OCI-M1 (cell line): ENCODE measurements at places on chromosomes 2 and 18.

GRCh38 chr18:49967171-49967570 lies 153.8 kb upstream of the ACAA2 start:
- no peak for DNase-seq

DNA sequence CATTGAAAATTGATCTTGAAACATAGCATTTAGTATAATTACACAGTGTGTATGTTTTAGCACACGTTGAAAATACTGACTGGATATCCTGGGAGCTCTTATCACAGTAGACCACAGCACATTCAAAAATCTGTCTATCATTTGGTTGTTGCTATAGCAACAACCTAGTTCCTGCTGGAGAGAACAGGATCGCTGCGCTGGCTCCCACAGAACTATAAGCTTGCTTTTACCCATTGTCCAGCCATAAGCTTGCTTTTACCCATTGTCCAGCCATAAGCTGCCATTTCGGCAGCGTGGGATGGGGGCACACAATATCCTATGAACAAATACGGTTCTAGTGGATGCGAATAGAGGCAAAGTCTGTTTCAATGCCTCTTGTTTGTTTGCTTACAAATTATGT lies 70.4 kb upstream of the ST6GAL2 start:
- DNase-seq: peak; percentile 15

DNA sequence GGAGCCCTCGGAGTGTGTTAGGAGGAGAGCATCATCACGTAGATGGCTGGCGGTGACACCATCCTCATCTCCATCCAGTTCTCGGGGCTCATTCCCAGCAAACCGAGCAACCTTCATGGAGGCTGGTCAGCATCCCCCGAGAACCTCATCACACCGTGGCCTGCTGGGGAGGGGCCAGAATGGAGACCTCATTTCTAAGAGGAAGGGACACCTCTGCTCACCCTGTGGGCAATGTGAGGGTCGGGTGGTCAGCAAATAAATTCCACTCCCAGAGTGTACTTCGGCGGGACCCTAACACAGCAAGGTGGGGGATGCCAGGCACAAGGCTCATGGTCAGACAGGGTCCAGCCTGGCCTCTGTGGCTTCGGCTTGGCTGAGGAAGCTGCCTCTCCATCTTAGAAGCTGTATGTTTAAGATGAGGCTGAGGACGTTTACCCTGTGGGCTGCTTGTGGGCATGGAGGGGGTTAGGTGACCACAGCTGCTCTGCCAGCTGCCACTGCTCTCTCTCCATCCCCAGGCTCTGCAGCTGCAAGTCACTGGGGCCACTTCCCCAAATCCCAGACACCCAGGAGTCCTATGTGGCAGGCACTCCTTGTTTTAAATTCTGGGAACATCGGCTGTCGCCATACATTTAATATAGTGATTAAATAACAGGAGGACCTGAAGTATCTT lies 56.5 kb upstream of the PXDN start:
- DNase-seq: no peak

DNA sequence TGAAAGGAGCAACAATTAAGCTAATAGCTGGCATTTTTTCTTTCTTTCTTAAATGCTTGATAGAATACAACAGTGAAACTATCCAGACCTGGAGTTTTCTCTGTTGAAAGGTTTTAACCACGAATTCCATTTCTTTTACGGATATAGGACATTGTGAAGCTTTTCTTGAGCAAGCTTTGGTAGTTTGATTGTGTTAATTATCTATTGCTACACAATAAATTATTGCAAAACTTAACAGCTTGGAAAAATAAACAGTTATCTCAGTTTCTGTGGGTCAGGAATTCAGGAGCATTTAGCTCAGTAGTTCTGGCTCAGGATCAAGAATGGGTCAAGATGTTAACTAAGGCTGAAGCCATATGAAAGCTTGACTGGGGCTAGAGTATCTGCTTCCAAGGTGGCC lies 11.7 kb downstream of the PHOSPHO2 start:
- no peak for DNase-seq

GRCh38 chr2:157223624-157224205 lies 33.8 kb upstream of the GALNT5 start:
- no peak for DNase-seq

DNA sequence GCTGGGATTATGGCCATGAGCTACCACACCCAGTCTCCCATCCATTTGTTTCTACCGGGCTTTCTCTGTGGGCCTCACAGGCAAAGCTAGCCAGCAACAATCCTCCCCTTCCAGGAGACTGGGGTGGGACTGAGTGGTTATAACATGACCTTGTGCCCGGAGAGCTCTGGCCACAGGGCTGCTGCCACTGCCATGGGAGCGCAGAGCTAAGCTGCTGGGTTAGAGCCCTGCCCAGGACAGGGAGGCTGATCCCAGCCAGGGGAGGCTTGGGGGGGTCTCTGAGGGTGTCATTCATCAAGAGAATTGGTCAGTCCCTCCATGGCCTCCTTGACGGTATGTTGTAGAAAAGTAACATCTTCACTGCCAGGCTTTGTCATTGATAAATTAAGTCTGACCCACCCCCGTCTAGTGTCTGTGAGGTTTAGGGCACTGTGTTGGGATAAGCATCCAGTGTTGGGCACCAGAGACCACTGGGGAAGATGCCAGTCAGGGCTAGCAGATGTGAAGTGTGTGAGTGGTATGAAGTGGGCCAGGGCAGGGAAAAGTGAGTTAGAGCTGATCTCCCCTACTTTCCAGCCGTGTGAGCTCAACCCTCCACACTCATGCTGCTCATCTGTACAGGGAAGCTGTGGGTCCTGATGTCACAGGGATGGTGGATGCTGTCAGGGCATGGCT lies 368.4 kb upstream of the HS6ST1 start:
- no peak for DNase-seq

GRCh38 chr2:88824951-88825350 lies 133.5 kb downstream of the RPIA start:
- DNase-seq: no peak

DNA sequence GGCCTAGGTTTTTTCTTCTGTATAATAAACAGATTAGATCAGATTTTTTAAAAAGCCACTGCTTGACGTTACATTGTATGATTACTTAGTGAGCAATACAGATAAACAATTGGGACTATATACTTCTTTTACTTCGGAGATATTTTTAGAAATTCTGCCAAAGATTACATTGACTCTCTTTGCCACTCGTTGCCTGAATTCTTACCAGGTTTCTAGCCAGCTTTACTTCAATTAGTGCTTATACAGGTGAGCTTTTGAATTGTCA lies 156.6 kb downstream of the HAUS1 start:
- no peak for DNase-seq

GRCh38 chr2:15169326-15170069 lies 391.6 kb downstream of the NBAS start:
- no peak for DNase-seq

- no peak for DNase-seq
Measured at GRCh38 chr2:167670588-167670987, 576.8 kb downstream of the STK39 start.

GRCh38 chr2:217074576-217075255 lies 214.9 kb upstream of the TNP1 start:
- DNase-seq: no peak

DNA sequence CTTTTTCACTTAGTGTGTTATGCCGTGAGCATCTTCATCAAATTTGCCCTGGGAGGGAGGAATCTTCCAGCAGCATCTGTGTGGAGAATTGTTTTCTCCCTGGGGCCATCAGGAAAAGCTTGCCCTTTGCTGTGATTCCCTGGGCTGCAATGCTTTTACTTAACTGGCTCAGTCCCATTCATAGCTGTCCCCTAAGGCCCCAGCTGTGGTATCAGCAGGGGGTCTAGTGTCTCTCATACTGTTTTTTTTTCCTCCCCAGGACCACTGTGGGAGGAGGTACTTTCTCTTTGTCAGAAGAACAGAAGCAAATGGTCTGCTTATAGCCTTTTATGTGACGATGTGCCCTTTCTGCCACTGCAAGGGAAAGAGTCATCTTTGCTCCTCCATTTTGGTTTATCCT lies 176.8 kb upstream of the CELF4 start:
- DNase-seq: no peak

DNA sequence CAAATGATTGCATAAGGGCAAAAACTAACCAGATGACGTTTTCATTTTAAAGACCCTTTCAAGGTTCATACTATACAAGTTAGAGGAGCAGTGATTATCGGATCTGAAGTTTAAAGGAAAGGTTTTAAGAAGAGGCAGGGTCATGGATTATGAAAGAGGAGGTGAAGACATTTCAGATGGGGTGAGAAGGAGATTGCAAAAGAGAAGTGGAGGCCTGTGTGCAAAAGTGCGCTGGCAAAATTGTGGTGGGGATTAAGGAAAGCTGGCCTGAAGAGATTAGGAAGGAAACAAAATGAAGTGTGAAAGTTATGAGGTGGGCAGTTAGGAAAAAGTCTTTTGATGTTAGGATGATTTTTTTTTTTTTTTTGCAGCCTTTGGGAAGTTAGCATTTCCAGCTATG lies 935.7 kb upstream of the FAM98A start:
- peak; percentile 76 for DNase-seq

- no peak for DNase-seq
Measured at GRCh38 chr18:71583252-71583651, 960.9 kb downstream of the CBLN2 start.

- no peak for DNase-seq
Measured at GRCh38 chr2:221380062-221380461, 192.0 kb downstream of the EPHA4 start.

DNA sequence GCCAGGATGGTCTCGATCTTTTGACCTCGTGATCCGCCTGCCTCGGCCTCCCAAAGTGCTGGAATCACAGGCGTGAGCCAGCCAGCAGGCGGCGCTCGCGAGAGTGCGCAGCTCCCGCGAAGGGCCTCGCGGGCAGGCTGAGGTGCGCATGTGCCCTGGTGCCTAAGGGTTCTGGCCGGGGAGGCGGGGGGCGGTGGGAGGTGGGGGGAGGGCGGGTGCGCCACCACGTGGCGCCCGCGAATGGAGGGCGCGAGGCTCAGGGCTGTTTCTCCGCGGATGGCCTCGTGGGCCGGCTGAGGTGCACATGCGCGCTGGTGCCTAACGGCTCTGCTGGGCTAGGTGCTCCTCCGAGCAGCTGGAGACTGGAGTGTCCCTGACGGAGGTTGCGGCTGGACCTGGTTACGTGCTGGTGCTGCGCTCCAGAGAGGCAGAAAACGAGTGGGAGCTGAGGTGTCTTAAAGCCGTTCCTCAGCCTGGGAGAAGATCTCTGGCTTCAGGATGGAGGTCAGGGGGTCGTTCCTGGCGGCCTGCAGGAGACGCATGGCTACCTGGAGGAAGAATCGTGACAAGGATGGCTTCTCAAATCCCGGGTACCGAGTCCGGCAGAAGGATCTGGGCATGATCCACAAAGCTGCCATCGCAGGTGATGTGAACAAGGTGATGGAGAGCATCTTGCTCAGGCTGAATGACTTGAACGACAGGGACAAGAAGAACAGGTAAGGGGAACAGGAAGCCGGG lies at the start of gene ANKRD62:
Gene ANKRD62, plus strand, starts transcription at position 324 of the 738 bp plus-strand sequence. Its CDS starts 175 bp downstream, at position 499.
- DNase-seq: no peak

DNA sequence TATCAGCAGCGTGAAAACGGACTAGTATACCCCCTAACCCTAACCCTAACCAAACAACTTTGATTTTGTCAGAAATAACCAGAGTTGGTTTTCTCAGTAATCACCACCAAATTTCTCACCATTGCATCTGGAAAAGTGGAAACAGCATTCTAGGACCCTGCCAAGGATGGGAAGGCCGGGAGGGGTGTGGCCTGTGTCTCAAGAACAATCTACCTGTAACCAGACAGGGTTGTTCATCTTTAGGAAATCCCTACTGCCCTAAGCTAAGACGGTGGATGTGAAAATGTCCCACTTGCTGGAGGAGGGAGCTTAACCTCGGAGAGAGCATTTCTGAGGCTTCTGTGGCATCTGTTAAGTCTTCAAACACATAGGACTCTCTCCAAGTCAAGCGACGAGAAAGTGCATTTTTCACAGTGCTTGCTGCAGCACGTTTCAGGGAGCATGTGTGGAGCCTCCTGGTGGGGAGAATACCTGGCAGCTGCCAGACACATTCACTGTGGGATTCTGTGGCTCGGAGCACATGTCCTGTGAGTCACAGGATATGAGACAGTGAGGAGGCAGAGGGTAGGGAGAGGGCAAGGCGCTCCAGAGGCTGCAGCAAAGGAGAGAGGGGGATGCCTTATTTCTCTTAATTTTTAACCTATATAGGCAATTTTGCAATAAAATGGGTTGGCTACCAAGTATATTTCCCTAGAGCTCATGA lies 207.5 kb downstream of the SPP2 start:
- no peak for DNase-seq

DNA sequence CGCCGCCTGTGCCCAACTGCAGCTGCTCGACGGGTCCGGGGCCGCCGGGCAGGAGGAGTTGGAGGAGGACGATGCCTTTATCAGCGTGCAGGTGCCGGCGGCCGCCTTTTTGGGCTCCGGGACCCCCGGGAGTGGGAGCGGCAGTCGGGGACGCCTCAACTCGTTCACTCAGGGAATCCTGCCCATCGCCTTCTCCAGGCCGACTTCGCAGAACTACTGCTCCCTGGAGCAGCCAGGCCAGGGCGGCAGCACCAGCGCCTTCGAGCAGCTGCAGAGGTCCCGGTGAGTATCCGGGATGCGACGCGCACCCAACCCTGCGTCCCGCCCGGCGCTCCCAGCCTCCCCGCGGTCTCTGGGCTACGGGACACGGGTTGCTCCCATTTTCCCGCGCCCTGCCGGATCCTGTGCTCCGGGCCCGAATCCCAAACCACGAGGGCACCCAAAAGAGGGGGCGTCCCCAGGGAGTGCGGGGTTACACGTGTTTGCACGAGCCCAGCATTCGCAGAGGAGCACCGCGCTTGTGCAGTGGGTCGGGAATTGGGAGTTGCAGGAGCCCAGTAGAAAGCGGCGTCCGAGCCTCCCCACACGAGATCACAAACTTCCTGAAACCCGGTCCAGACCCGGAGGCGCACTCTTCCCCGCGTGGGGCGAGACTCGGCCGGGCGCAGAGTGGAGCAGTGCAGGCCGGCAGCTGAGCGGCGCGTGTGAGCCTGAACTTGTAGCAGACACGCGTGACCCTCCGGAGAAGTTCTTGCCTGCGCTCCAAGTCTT lies 1.2 kb downstream of the CABLES1 start:
- no peak for DNase-seq

DNA sequence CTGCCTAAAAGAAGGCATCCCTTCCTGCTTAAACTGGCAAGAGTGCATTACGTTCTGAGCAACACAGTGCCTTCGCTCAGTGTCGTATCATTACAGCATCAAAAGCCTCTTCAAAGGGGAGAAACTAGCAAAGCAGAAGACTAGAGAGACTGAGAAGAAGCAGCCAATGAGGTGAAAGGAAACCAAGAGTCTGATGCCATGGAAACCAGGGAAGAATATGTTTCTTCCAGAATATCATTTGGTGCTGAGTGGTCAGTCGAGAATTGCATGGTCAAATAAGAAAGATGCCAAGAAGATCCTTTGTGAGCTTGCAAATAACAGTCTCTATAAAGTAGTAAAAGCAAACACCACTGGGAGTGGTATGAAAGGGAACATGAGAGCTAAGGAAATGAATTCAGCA lies 312.1 kb upstream of the CHST9 start:
- no peak for DNase-seq

GRCh38 chr2:223877721-223878410 lies 40.5 kb upstream of the AP1S3 start:
- no peak for DNase-seq

GRCh38 chr2:85439986-85440385 lies 21.5 kb downstream of the SH2D6 start:
- DNase-seq: no peak

- DNase-seq: no peak
Measured at GRCh38 chr2:232480201-232481190, 7.1 kb downstream of the ECEL1 start.

GRCh38 chr2:18703555-18703954 lies 114.2 kb upstream of the NT5C1B start:
- no peak for DNase-seq
